ENCODE measurements at places on chromosomes 16 and 17.
A peak's percentile ranks its signal among the peaks of the same experiment; 100 is the strongest.

DNA sequence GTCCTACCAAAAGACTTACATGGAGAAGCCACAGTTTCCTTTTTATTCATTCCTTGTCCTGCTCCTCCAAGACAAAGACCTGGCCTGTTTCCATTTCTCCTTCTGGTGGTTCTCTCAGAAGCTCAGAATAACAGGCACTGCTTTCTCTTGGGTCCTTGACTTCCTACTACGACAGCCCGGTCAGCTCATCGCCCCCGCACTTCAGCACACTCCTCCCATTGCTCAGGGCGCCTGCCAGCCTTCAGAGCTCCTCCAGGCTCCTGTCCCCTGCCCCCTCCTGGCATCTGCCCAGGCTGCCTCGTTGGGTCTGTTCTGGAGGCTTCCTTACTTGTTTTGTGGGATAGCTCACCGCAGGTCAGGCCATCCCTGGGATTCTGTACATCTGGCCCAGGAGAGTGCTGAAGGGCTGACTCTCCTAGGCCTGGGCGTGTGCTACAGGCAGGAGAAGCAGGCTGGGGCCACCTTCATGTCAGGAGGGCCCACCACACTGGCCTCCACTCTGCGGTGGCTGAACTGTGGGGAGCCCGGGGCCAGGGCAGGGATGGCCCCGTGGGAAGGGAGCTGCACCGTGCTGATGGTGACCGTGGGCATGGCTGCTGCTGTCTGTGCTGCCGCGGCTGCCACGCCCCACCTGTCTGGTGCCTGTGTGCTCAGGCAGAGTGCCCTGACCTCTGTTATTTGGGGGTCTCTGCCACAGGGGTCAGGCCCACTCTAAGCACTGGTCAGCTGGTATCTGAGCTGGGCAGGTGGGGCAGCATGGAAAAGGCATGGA is 17.7 kb downstream of the TCF25 start:
- DNase-seq: no peak

DNA sequence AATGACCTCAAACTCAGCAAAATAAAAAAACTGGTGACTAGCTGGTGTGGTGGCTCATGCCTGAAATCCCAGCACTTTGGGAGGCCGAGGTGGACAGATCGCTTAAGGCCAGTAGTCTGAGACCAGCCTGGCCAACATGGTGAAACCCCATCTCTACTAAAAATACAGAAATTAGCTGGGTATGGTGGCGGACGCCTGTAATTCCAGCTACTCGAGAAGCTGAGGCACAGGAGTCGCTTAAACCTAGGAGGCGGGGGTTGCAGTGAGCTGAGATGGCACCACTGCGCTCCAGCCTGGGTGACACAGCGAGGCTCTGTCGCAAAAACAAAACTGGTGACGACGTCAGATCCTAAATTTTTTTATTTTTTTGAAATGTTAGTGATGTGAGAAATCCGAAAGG is 82.6 kb upstream of the TOB1 start:
- DNase-seq: no peak

DNA sequence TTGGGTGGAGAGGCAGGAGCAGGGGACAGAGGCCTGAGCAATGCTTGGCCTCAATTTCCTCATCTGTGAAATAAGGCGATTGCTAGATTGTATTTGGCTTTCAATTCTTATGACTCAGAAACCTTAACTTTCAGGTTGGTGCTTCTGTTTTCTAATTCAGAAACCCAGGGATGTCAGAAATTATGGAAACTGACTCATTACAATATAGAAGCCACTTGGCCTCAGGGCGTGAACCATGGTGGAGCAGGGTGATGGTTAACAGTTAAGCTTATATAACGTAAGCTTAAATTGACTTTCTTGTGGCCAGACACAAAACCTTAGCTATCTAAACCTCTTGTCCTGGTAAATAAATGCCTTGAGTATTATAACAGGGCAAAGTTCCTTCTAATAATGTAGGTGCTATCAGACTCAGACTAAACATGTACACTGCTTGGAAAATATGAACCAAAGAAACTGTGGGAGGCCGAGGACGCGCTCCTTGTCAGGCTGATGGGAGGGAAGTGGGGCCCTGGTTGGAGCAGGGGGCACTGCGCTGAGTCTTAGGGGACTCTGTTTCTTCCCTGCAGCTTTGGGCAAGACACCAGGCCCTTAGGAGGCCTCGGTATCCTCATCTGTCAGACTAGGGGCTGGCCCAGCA is 17.1 kb upstream of the SREBF1 start:
- no peak for DNase-seq

- DNase-seq: no peak
These were observed 54.2 kb downstream of the LDHD start for GRCh38 chr16:75062135-75062975.

- no peak for DNase-seq
These were observed 1.3 kb downstream of the CDR2 start for GRCh38 chr16:22372882-22373661.

DNA sequence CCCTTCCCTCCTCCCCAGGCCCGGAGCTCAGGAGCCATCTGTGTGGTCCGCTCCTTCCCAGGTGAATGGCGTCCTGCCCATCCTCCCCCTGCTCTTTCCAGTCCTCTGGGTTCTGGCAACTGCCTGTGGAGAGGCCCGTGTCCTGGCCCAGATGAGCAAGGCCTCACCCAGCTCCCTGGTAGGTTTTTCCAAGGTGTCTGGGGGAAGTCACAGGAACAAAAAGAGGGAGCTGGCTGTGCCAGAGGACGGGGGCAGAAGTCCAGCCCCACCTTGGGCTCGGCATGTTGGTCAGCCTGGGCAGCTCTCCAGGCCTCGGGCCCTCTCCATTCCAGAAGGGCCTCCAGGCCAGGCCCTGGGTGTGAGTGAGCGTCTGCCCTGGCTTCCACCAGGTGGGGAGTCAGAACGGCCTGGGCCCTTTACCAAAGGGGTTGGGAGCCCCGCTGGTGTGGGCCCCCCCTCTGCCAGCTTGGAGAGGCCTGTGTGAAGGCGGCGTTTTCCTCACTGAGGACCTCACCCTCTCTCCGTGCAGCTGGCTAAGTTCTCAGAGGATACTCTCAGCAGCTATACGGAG is 25.1 kb downstream of the CASKIN2 start:
- DNase-seq: no peak

- DNase-seq: no peak
These were observed 22.3 kb downstream of the ADGRG5 start for GRCh38 chr16:57564571-57565270.

- DNase-seq: no peak
These were observed 9.4 kb upstream of the NPTX1 start for GRCh38 chr17:80485846-80486245.

GRCh38 chr17:80883831-80884735 is 107.6 kb upstream of the CHMP6 start:
- DNase-seq: no peak

DNA sequence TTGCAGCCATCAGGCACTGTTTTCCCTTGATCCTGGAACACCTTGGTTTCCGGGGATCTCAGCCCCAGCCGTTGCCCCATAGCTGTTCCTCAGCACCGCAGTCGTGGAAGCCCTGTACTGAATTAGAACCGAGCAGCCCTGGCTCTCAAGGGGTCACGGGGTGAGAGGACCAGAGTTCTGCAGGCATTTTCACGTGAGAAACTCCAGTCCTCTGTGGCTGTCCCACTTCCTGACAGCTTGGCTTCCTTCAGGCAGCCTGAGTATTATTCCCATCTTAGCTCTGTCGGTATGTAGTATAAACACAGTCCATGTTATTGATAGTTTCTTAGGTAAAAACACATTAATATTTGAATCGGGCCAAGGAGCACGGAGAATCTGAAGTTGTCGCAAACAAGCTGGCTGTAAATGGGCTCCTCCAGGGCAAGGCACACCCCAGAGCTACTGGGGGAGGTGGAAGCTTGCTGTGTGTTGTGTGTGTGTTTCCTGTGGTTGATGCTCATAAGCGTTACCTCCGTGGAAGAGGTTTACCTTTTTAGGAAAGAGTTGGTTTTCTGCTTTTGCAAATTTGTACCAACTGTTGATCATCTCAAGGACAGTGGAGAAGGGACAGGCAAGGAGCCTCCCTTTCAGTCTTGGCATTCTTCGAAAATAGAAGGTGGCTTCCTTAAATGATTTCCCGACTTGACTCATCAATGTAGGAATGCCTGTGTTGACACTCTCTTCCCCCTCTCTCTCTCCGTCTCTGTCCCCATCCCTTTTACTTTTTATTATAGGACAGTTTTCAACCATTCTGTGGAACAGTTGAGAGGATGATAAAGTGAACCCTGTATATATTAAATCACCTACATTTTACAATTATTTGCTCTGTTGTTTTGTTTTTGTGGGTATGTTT is 208.9 kb upstream of the CHMP6 start:
- peak; percentile 32 for DNase-seq

DNA sequence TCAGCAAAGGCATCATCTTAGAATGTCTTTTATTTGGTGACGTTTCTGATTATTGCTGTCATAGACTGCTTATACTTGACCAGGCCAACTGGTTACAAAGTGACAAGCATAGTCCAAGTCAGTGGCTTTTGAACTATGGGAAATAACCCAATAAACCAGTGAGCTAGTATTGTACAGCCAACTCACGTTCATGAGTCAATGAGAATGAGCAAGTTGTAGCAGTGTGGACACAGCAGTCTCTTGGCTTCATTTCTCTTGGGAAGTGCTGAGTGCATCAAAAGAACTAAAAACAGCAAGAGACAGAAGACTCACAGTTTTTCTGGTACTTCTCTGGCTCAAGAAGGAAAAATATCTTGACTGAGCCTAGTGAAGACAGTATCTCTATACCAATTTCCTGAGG is 36.9 kb upstream of the CRISPLD2 start:
- DNase-seq: no peak

Data from activated gamma-delta T cell treated with anti-CD3 and anti-CD28 coated beads, Interleukin-2, amount 50 U/mL, for 16 hours (primary cell).